Heart right ventricle (tissue), 16 donors: ENCODE measurements at places on chromosomes 2 and 18. TPM values are rescaled to one million over a fixed set of nuclear protein-coding genes. Genes with fewer than 3 reads are reported as not detected.

- DNase-seq: no peak
Measured at GRCh38 chr18:33944493-33944892, 280.2 kb downstream of the NOL4 start.

- DNase-seq: no peak
Measured at GRCh38 chr2:235390816-235391194, 103.0 kb upstream of the AGAP1 start.

DNA sequence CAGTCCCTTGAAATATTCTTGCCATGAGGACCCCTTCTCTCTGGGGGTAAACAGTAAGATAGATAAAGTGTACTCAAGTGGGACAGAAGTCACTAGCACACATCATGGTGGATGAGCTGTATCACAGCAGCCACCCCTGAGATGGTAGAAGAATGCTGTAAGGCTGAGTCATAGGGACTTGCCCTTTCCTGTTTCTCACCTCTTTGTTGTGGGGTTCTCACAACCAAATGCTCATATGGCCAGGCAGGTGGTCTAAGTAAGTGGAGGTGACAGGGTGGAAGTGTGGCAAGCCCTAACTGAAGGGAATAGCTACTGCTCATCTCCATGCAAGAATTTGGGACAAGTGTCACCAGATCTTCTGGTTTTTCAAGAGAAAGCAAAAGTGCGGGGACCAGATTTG, 202.7 kb upstream of the SLC14A2 start:
- DNase-seq: no peak

DNA sequence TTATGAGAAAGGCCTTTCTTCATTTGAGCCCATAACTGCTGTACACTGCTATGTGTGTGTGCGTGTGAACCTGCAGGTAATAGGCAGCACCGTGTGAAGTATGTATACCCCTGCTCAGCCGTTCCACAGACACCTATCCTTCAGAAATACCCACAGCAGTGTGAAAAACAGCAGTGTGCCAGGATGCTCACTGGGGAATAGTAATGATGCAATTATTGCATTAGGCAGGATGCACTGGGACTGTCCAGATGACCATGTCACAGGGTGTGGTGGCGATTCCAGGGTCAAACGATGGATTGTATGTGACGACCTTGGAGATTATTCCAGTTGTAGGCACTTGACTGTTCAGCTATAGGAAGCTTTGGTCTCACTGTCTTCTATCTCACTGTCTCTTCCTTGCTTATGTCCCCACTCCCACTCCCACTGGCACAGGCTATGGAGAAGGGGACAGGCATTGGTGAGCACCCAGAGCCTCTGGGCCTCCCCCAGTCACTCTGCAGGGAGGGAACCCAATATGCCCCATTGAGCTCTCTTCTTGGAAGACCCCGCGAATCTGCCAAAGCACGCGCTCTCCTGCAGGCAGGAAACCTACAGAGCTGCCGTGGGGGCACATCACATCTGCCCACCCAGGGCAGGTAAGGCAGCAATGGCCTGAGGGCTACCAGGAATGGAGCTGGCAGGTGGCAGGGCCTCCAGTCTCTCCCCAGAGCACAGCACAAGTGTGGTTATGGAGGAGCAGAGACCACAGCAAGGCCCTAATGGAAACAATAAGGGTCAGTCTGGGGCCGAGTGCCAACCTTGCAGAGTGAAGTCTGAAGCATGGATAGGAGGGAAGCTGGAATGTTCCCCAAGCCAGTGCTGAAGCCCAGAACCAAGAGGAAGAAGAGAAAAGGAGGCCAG, 518.9 kb upstream of the RAB6C start:
- DNase-seq: no peak

- no peak for DNase-seq
Measured at GRCh38 chr2:588074-588645, 89.0 kb downstream of the TMEM18 start.

DNA sequence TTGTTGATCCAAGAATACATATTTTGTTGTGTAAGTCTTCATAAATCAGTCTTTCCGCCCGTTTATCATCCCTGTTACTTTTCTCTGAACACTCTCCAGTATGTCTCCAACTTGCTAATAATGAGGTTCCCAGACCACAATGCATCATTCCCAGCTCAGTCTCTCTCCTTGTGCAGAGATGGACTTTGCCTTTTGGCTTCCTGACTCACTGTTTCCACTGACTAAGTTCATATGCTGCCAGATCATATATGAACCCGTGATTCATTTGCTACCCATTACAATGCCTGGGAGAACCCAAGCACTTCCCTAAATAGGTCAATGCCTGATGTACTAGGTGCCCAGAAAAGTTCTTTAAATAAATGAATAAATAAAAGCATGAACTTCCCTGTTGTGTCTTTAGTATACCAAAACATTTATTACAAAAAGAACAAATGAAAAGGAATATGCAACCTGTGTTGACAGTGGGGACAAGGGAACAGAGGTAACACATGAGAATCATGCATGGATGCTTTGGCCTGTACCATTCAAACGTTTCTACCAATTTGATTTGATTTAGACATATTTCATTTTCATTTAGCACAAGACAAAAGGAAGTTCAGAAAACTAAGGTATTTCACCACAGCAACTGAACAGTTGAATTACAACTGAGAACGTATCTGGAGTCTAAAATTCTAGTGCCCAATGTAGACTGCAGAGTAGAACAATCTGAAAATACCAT, 215.4 kb upstream of the HNRNPA3 start:
- no peak for DNase-seq

DNA sequence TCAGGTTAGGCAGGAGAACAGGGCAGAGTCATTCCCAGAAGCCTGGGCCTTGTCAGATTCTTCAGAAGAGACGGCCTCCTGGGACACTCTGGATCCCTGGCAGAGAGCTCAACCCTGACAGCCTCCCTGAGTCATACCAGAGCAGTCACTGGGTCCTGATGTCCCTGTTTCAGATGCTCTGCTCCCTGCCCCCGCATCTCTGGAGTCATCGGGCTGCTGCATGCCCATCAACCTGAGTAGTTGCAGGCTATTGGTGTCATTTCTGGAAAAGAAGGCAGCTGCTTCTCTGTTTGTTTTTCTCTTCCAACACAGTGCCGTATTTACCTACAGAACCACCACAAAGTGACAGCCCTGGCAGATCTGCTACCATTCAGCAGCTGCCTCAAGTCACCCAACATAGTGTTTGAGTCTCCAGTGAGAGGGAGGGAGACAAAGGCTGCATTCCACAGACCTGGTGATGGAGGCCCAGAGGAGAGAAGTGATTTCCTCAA, 145.1 kb downstream of the B3GNT2 start:
- peak; percentile 46 for DNase-seq

DNA sequence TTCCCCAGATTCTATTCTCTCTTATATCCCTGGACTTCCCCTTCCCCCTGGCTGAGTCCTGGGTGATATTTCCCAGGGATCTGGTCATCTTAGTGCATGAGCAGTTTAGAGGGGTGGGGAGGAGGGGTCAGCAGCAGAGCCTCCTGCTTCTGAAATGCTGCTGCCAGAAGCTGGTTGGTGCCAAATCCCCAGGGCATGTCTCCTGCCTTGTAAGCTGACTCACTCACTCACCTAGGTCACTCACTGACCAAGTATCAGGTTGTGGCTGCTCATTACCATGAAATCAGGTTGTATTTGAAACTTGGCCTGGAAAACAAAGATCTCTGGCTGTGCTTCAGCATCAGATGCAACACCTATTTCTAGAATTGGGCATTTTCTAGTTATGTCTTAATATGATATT, 14.3 kb downstream of the GPR39 start:
- DNase-seq: no peak

GRCh38 chr2:86195808-86196387, 636 bp upstream of the IMMT start:
- DNase-seq: peak; percentile 18

DNA sequence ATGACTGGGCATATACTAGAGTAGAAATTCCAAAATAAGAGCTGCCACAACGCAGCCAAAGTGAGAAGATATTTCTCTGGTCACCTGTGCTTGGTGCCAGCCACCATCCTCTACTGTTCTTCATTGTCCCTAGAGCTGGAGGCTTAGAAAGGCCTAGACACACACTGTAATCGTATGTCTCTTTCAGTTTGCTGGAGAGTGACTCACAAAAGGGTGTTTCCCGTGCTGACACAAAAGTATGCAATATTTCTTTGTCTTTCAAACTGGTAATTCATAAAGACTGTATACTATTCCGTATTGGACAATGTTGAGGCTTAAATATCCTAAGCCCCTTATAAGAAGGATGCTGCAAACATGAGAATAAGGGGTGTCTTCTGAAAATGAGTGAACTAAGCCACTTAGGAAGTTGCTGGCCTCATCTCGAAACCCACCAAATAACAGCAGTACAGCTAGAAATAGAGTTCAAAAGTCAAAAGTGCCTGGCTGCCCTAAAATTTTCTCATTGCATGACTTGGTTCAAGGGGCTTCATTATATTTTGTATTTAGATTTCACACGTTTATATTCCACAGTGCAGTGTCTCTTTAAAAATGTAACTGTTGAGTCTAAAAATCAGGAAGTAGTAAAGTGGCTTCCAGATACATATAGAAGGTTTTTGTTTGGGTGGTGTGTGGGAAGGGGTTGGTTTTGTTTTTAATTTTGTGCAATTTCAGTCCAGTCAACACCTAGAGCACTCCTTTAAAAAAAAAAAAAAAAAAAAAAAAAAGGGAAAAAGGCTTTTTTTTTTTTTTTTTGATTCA, 601.1 kb downstream of the ARHGAP15 start:
- no peak for DNase-seq

DNA sequence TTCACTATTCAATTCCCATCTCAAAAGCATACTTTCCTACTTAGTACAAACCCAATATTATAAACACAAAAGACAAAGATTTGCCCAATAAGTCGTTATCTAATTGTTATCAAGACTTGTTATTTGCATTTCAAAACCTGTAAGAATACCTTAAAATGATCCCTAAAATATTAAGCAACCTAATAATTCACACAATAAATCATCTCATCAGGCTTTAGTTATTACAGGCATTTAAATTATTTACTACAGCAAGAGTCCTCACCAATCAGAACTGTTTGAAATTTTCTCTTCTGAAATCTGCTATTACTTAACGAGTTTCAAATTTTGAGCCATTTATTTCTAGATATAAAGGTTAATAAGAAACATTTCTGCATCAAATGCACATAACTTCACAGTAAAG, 1.6 kb downstream of the CCDC88A start:
- no peak for DNase-seq

DNA sequence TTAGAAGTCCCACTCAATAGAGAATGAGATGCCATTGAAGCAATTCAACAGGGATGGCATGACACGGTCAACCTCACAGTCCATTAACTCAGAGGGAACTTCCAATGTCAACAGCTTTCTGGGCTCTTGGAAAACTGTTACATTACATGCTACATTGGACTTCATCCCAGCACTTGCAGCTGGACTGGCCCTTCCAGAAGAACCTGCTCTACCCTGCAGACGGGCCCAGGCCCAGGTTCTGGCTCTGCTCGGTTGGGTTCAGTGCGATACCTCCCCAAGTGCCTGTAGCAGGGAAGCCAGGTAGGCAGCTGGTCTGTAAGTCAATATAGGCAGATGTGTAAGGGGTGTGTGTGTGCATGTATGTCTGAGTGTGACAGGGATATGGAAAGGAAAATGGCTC, 12.9 kb downstream of the LAMA1 start:
- no peak for DNase-seq

DNA sequence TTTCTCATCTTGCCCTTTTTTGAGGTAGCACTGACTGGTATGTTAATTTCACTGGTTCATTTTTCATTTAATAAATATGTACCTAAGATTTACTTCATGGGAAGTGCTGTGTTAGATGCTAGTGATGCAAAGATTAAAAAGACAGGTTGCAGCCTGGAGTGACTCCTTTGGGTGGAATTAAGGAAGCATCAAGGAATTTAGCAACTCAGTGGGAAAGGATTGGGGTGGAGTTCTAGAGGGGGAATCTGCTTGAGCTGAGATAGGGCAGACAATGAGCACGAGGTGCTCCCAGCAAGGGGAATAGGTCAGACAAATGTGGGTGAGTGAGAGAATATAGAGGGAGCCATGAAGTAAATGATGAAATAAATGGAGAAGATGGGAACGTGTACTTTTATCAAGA, 57.0 kb downstream of the LYPD6 start:
- DNase-seq: no peak

DNA sequence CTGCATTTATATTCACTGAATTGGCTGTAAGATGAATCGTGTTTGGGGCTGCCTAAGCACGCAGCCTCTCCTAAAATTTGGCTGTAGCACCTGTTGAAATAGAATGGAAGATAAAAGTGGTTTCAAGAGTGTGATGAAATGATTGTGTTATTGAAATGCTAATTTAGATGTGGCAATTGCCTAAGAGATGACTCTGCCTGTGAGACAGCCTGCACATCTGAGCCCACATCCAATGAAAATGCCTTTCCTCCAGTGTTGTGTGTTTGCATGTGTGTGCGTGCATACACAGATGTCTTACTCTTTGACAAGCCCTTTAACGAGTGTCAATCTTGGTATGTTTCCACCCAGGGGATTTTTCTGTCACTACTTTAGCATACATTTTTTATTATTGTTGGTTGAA, 346.9 kb downstream of the MEIS1 start:
- no peak for DNase-seq

GRCh38 chr2:228518-229278, 35.1 kb downstream of the SH3YL1 start:
- DNase-seq: no peak

GRCh38 chr2:20919297-20919800, 96.4 kb upstream of the LDAH start:
- DNase-seq: no peak

DNA sequence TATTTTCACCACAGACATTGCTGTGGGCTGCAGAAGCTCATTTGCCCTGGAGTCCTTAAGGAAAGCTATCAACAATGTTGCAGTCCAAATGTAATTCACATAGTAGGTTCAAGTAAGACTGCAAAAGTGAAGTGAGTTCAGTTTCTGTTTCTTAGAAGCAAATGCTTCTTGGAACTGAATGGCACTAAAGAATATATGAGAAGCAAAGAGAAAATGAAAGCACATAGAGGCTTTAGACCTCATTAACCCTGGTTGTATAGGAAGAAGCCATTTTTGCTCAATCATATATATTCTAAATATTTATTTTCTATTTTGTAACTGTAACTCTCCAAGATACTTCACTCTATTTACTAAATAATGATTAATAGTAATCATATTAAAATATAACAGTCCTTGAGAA, 292.0 kb downstream of the ZNF804A start:
- DNase-seq: no peak

GRCh38 chr2:144827404-144827803, 307.5 kb upstream of the ZEB2 start:
- no peak for DNase-seq

The STPG4 gene
- total RNA-seq: not detected

The NTSR2 gene
- not detected for total RNA-seq

The STRN gene
- total RNA-seq: 102 TPM

The CIB4 gene
- total RNA-seq: not detected

The CFAP210 gene
- not detected for total RNA-seq

The IL18RAP gene
- total RNA-seq: 1.2 TPM

The GKN1 gene
- not detected for total RNA-seq

The VWC2L gene
- total RNA-seq: not detected

The FASTKD1 gene
- 84.3 TPM for total RNA-seq

The GKN2 gene
- not detected for total RNA-seq
